Naive thymus-derived CD4-positive, alpha-beta T cell (primary cell): ENCODE measurements at places on chromosomes 3 and 15.

- H3K27me3 ChIP-seq = no peaks in the 10 kb centered on the region
- no peak for DNase-seq
- no peak overlapping the region for H3K4me3 ChIP-seq
- no peak overlapping the region for H3K27ac ChIP-seq
Observed at GRCh38 chr3:133829310-133829707, 23.7 kb downstream of the SRPRB start.

GRCh38 chr3:57673156-57673555 is 19.7 kb downstream of the DENND6A start:
- no peak overlapping the region for H3K27ac ChIP-seq
- DNase-seq = no peak
- H3K4me1 ChIP-seq = peaks cover 8% of the 10 kb centered on the region
- H3K27me3 ChIP-seq = no peaks in the 10 kb centered on the region

DNA sequence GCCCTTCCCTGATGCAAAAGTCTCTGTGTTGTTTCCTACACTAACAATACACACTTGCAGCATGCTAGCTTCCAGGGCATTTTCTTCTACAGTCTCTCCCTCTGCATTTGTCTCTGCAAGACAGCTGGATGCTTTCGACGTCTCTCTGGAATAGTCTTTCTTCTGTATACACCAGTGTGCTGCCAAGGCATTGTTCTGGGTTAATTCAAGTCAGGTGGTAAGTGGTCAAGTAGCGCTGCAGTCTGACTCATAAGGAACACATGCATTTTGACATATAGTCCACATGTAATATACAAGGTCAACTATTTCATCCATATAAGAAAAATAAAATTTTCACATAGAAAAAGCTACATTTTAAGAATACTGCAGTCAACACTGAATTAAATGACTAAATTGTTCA is 92.7 kb downstream of the MYLK start:
- DNase-seq = no peak
- H3K27ac ChIP-seq = no peak overlapping the region
- H3K4me3 ChIP-seq = no peak overlapping the region
- H3K27me3 ChIP-seq = no peaks in the 10 kb centered on the region
- H3K4me1 ChIP-seq = no peaks in the 10 kb centered on the region
- no peaks in the 10 kb centered on the region for H3K36me3 ChIP-seq

DNA sequence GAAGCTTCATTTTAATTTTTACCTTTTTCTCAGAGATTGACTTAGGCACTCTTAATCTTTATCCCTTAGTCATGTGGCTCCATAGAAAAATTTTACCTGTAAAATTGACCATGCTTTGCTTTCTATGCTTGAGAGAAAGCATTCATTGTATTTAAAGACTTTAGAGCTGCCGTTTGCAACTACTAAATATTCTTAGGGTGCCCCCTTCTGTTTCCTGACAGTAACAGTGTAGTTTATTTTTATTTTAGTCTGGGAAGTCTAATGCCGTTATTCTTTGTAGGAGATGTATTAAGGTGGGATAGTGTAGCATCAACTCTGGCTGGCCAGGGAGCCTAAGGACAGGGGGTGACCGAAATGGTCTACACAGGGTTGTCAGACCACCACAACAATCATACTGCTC is 84.5 kb upstream of the SYNPR start:
- no peak overlapping the region for H3K27ac ChIP-seq
- H3K4me3 ChIP-seq = no peak overlapping the region
- H3K27me3 ChIP-seq = no peaks in the 10 kb centered on the region
- no peaks in the 10 kb centered on the region for H3K36me3 ChIP-seq
- H3K4me1 ChIP-seq = no peaks in the 10 kb centered on the region

- H3K36me3 ChIP-seq = no peaks in the 10 kb centered on the region
- no peak overlapping the region for H3K27ac ChIP-seq
- peak; percentile 24 for DNase-seq
- no peaks in the 10 kb centered on the region for H3K4me1 ChIP-seq
- H3K4me3 ChIP-seq = no peak overlapping the region
Observed at GRCh38 chr3:160140756-160141155, 84.5 kb upstream of the C3orf80 start.

- H3K27ac ChIP-seq = no peak overlapping the region
- no peaks in the 10 kb centered on the region for H3K27me3 ChIP-seq
- H3K36me3 ChIP-seq = no peaks in the 10 kb centered on the region
Observed at GRCh38 chr3:38613426-38613825, 36.1 kb downstream of the SCN5A start.

DNA sequence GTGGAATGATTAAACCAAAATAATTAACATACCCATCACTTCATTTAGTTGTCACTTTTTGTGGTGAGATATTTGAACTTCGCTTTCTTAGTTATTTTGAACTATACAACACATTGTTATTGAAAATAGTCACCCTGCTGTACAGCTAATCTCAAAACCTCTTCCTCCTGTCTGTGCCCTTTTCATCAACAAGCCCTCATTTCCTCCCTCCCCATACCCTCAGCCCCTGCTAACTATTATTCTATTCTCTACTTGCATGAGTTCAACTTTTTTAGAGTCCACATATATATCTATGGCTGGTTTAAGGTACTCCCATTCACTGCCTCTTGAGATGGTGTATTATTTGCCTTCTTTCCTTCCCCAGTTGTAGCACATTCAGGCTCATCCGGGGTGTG is 32.2 kb downstream of the COL8A1 start:
- no peak for DNase-seq
- no peak overlapping the region for H3K27ac ChIP-seq
- no peaks in the 10 kb centered on the region for H3K27me3 ChIP-seq
- no peaks in the 10 kb centered on the region for H3K36me3 ChIP-seq

GRCh38 chr3:56694867-56695683 is 12.0 kb upstream of the TASOR start:
- no peak overlapping the region for H3K4me3 ChIP-seq
- no peaks in the 10 kb centered on the region for H3K27me3 ChIP-seq
- H3K36me3 ChIP-seq = no peaks in the 10 kb centered on the region
- peaks cover 32% of the 10 kb centered on the region for H3K4me1 ChIP-seq

- H3K27me3 ChIP-seq = no peaks in the 10 kb centered on the region
- DNase-seq = no peak
- no peaks in the 10 kb centered on the region for H3K4me1 ChIP-seq
- H3K4me3 ChIP-seq = no peak overlapping the region
- no peak overlapping the region for H3K27ac ChIP-seq
Observed at GRCh38 chr3:189702066-189702646, 71.0 kb downstream of the TP63 start.

DNA sequence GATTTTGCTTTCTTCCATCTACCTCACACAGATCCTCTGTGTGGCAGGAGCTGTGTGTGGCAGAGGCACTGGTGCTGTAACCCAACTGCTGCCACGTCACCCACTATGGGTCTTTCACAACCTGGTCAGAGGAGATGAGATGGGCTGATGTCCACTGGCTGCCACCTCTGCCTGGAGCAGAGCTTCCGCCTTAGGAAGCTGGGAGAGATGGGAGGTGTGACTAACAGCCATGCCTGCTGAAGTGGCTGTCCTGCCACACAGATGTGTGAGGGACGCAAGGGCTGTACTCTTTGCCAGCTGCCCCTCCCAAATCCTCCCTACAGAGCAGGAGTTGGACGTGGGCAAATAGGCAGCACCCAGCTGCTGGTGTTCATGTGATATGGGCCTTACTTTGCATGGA is 329.5 kb downstream of the GABRB3 start:
- H3K27ac ChIP-seq = no peak overlapping the region
- no peaks in the 10 kb centered on the region for H3K27me3 ChIP-seq
- no peak overlapping the region for H3K4me3 ChIP-seq
- H3K36me3 ChIP-seq = no peaks in the 10 kb centered on the region
- H3K4me1 ChIP-seq = no peaks in the 10 kb centered on the region
- no peak for DNase-seq

GRCh38 chr3:183508821-183509220 is 46.7 kb downstream of the KLHL6 start:
- DNase-seq = no peak
- H3K4me3 ChIP-seq = no peak overlapping the region
- peaks cover 5% of the 10 kb centered on the region for H3K4me1 ChIP-seq
- no peaks in the 10 kb centered on the region for H3K27me3 ChIP-seq

DNA sequence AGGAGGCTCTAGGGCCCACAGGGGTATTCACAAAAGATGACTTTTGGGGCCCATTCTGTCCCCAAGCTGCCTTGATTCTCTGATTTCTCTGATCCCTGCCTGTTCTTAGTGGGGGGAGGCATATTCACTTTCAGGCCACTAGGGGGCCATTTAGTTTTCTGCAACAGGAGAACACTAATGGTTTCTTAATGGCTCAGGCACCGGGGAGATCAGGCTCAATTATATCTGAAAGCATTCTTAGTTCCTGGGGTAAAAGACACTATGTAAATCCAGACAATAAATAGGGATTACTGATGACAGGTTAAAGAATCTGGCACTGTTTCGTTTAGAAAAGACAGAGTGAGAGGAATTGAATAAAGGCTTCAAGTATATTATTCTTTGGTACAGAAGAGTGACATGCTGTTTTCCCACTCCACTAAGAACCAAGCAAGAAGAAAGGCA is 2.5 kb upstream of the INAFM2 start:
- H3K27me3 ChIP-seq = no peaks in the 10 kb centered on the region
- no peak overlapping the region for H3K4me3 ChIP-seq
- H3K4me1 ChIP-seq = peaks cover 15% of the 10 kb centered on the region
- no peak overlapping the region for H3K27ac ChIP-seq

DNA sequence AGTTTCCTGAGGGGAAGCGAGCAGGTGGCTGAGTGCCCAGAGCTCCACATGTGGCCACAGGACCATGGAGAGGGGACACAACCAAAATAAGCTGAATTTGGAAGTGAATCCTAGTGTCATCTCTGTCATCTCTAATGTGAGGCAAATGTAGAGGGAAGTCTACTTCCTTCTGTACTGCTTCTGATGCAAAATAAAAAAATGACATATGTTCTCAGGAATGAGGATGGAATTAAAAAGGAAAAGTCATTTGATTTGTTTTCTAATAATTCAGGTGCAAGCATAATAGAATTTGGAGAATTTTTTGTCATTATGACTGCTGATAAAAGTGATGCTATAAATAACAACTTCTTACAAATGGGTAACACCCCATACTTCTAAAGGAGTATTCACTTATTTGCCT is 59.5 kb upstream of the POU1F1 start:
- no peaks in the 10 kb centered on the region for H3K36me3 ChIP-seq
- no peaks in the 10 kb centered on the region for H3K27me3 ChIP-seq

DNA sequence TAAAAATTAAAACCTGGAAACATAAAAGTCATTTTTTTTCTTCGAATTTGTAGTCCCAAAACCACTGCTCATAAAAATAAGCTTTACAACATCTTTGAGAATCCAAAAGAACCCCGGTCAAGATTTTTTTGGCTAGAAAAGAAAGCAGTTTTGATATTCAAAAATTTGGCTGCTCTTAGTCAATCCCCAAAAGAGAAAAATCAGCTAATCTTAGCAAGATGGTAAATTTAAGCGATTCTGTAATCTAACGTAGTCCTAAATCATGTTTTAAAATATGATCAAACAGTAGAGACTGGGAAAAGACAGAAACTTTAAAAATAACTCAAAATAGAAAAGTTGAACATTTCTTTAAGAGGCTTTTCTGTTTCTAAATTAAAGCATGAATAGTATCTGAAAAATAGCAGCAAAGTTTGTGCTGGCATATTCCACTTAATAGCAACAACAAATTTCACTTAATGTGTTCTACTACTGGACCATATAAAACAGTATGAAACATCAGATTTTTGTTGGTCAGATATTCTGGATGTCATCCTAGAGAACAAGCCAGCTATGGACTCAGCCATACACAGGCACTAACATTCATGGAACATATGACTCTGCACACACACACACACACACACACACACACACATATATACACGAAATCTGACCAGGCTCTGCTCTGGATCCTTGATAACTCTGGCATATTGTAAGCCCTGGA is 19.1 kb upstream of the NR2F2 start:
- H3K27ac ChIP-seq = no peak overlapping the region
- no peaks in the 10 kb centered on the region for H3K36me3 ChIP-seq
- no peak overlapping the region for H3K4me3 ChIP-seq

DNA sequence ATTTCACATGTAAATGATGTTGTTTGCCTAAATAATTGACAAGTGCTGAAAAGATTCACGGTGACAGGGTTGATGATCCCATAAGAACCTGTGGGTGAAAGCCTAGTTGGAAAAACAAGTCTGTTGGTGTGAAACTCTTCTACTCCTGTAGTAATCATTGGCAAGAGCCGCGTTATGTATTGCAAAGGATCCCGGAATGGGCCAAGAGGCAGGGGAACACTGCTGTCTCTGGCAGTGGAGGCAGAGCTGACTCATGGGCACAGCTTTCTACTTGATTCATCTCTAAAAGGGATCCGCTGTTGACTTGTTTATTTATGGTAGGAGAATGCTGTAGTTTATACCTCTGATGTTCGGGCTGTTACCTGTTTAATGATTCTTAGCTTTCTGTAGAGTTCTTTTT is 63.1 kb downstream of the MAP6D1 start:
- no peak for DNase-seq
- no peaks in the 10 kb centered on the region for H3K4me1 ChIP-seq
- H3K27me3 ChIP-seq = no peaks in the 10 kb centered on the region
- H3K27ac ChIP-seq = no peak overlapping the region
- H3K36me3 ChIP-seq = peaks cover 7% of the 10 kb centered on the region

- H3K27ac ChIP-seq = peak overlapping the region; percentile 62
- no peaks in the 10 kb centered on the region for H3K36me3 ChIP-seq
- peak overlapping the region; percentile 21 for H3K4me3 ChIP-seq
- DNase-seq = peak; percentile 57
- peaks cover 5% of the 10 kb centered on the region for H3K4me1 ChIP-seq
Observed at GRCh38 chr15:82999905-83000671, 11.4 kb downstream of the C15orf40 start.

GRCh38 chr3:100560426-100560825 is 49.0 kb upstream of the ADGRG7 start:
- H3K4me1 ChIP-seq = no peaks in the 10 kb centered on the region
- DNase-seq = no peak
- H3K4me3 ChIP-seq = no peak overlapping the region
- H3K36me3 ChIP-seq = no peaks in the 10 kb centered on the region

- H3K4me3 ChIP-seq = no peak overlapping the region
- H3K27me3 ChIP-seq = no peaks in the 10 kb centered on the region
- no peaks in the 10 kb centered on the region for H3K36me3 ChIP-seq
- no peak for DNase-seq
- H3K27ac ChIP-seq = no peak overlapping the region
Observed at GRCh38 chr15:71106802-71107500, 8.3 kb upstream of the THSD4 start.

DNA sequence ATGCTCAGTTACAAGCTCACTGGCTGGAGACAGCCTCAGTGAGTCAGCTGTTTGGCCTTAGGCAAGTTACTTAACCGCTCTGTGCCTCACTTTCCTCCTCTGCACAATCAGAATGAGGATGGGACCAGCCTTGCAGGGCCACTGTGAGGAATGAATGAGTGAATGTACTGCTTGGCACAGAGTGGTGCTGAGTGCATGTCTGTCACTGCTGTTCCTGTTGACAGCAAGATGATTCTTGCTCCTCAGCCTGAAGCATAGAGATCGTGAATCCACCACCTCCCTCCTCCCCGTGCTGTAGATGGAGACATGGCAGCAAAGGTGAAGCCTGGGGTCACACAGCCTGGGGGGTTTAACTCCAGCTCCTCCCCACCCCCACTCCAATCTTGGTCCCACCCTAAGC is 14.6 kb upstream of the GRIP2 start:
- H3K36me3 ChIP-seq = no peaks in the 10 kb centered on the region
- H3K4me3 ChIP-seq = no peak overlapping the region
- DNase-seq = no peak
